ENCODE measurements at places on chromosomes 2 and 18.

- H3K27ac ChIP-seq, result no peak overlapping the region
- DNase-seq, result no peak
- H3K4me3 ChIP-seq, result no peak overlapping the region
- no peaks in the 10 kb centered on the region for H3K36me3 ChIP-seq
- H3K4me1 ChIP-seq, result no peaks in the 10 kb centered on the region
- no peaks in the 10 kb centered on the region for H3K27me3 ChIP-seq
Measured at GRCh38 chr2:16277117-16277516, 336.8 kb downstream of the MYCN start.

DNA sequence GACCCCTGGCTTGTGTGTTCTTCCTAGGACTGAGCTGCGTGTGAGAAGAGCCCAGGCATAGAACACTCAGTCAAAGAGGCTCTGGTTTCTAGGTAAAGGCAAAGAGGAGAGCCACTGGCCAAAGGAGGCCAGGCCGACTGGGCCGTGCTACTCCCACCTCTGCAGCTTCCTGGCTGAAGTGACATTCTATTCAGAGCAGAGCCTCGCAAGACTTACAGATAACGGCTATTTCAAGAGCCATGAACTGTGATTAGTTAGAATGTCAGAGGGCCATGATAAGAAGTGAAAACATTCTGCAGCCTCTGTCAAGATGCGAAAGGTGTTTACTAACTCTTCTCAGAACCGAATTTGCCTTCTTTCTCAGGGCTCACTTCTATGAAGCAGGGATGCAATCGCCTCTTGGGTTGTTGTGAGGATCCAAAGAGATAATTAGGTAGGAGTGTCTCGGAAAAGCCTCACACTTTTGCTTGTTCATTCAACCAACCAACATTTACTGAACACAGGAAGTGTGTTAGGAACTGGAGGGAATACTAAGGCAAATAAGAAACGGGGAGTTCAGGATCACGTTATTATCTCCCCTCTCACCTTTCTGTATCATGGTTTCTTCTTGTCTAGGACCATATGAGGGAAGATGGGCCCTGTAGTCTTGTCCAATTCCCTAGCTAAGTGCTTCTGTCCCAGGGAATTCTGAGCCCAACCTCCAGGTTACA lies 3.4 kb upstream of the DNAJC5G start:
- DNase-seq, result no peak
- H3K27ac ChIP-seq, result no peak overlapping the region
- H3K4me1 ChIP-seq, result no peaks in the 10 kb centered on the region
- no peak overlapping the region for H3K4me3 ChIP-seq
- no peaks in the 10 kb centered on the region for H3K36me3 ChIP-seq
- H3K27me3 ChIP-seq, result no peaks in the 10 kb centered on the region

DNA sequence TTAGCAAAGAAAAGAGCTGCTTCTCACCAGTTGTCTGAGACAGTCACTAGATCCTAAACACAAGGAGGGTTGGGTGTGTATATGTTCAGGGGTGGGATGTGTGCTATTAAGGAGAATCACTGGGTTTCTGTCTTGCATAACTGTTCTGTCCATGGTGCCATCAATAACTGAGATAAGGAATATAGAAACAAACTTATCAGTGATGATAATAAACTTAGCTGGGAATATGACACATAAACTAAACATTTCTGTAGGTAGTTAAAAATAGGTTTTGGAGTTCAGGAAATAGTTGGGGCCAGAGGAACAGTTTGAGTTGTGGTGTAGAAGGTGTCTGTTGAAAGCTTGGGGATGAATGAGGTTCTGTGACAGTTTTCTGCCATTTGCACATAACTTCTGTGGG lies 17.4 kb downstream of the NAPG start:
- DNase-seq, result no peak
- H3K27me3 ChIP-seq, result no peaks in the 10 kb centered on the region
- no peak overlapping the region for H3K4me3 ChIP-seq
- H3K27ac ChIP-seq, result peak overlapping the region; percentile 58
- H3K4me1 ChIP-seq, result peaks cover 13% of the 10 kb centered on the region
- H3K36me3 ChIP-seq, result peaks cover 36% of the 10 kb centered on the region

DNA sequence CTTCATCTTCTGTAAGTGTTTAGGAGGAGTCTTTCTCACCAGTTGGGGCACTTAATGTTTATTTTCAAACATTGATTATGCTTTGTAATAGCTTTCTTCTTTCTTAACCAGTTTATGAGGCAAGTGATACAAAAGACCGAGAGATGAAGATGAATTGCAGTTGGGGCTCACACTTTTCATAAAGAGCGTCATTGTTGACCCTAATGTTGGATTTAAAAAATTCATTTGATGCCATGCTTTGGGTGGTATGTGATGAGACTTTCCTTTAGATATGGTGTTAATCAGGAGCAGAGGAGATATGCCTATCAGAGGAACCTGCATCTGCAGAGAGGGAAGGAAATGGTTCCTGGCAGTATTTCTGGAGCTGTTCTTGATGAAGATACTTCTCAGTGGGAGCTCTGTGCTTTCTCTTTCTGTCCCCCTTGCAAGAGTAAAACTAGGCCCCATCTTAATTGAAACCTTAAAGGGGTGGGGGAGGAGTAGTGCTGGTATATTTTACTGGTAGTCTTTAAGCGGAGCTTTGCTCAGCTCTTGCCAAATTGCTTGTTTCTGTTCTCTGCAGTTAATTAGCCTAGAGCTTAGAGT lies 2.3 kb downstream of the EML4 start:
- peaks cover 6% of the 10 kb centered on the region for H3K4me1 ChIP-seq
- H3K36me3 ChIP-seq, result no peaks in the 10 kb centered on the region
- peak overlapping the region; percentile 89 for H3K4me3 ChIP-seq
- H3K27me3 ChIP-seq, result no peaks in the 10 kb centered on the region

All from ascending aorta (tissue), 2 donors.